Hepatocyte (in vitro differentiated cells): ENCODE measurements at places on chromosomes 12 and 14. TPM values are rescaled to one million over a fixed set of nuclear protein-coding genes. Genes with fewer than 3 reads are reported as not detected.

EML5 gene
- total RNA-seq: 1.1 and 1.4 TPM in 2 replicates

DDX54 gene
- total RNA-seq: 32.3 and 52.6 TPM in 2 replicates

MYH7 gene
- 0.04 TPM in 1 of 2 replicates, not detected in the other for total RNA-seq

GLS2 gene
- total RNA-seq: 6.1 and 6.4 TPM in 2 replicates

TBC1D30 gene
- total RNA-seq: 4.7 and 5.3 TPM in 2 replicates

PARPBP gene
- 11.0 TPM in 2 replicates for total RNA-seq

CCDC38 gene
- 0.48 TPM in 1 of 2 replicates, not detected in the other for total RNA-seq

ACRBP gene
- total RNA-seq: 0.20 and 0.68 TPM in 2 replicates

ARPC3 gene
- 419 and 585 TPM in 2 replicates for total RNA-seq

NYNRIN gene
- total RNA-seq: 41.7 and 56.5 TPM in 2 replicates

ANP32D gene
- total RNA-seq: not detected in 2 replicates

KLRK1 gene
- not detected in 2 replicates for total RNA-seq

STAB2 gene
- total RNA-seq: 0.08 TPM in 1 of 2 replicates, not detected in the other

HOTAIR gene
- total RNA-seq: 0.32 and 0.90 TPM in 2 replicates

LRIG3 gene
- total RNA-seq: 63.9 and 71.5 TPM in 2 replicates

PAPLN gene
- total RNA-seq: 10.1 and 13.4 TPM in 2 replicates

LRP1 gene
- total RNA-seq: 48.5 and 76.8 TPM in 2 replicates

SPTLC2 gene
- total RNA-seq: 33.6 and 34.3 TPM in 2 replicates

SPX gene
- total RNA-seq: 0.63 and 1.3 TPM in 2 replicates

SIX1 gene
- total RNA-seq: 6.3 and 6.5 TPM in 2 replicates

IL26 gene
- not detected in 2 replicates for total RNA-seq

GPRC5D gene
- not detected in 2 replicates for total RNA-seq

TTC6 gene
- total RNA-seq: 20.1 and 20.8 TPM in 2 replicates

ASPG gene
- 4.9 and 5.9 TPM in 2 replicates for total RNA-seq

GUCY2C gene
- total RNA-seq: 47.6 and 48.1 TPM in 2 replicates
